ENCODE measurements at places on chromosomes 3 and 15.
A peak's percentile ranks its signal among the peaks of the same experiment; 100 is the strongest.

DNA sequence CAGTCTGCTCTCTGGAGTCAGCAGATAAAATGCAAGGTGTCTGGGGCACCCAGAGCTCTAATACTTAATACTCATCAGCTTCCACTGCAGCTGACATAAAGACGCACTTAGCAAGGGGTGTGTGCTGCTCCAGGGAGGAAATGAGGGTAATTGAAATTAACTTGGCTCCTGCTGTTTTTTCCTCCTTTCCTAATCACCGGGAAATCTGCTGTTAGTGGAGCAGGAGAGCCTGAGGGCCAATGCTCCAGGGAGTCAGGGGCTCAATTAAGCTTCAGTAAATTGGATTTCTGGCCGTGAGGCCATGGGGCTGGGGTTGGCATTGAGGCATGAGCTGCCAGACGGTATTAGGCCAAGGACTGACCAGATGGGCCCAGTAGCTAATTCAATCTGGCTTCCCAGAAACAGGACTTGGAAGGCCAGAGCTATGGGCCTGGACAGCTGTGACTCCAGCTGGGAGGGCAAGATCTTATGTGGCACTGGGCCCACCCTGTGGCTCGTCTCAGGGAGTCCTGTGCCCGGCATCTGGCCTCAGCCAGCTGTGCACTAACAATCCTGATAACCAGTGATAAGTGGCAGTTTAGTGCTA lies 30.7 kb upstream of the CHRNB4 start:
- DNase-seq = no peak

DNA sequence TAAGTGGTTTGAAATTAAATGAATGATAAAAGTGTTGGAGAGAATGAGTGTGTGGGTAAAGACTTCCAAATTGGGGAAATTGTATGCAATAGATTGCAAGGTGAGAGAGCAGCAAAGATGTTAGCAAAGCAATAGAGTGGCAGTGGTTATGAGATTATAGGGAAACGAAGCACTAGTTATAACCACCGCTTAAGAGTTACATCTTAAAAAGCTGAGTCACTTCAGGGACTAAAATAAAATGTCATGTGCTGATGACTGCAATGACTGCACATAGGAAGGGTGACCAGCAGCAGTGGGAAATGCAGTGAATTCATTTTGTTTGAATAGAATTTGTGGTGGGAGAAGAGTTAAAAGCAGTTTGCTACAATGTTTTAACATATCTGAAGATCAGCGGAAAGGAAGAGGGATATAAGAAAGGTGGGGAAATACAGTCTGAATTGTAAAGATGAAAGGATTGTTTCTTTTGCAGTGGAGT lies 127.3 kb downstream of the RAP2B start:
- no peak for DNase-seq

- peak; percentile 75 for DNase-seq
These were observed 157.2 kb downstream of the CHDH start for GRCh38 chr3:53688989-53689388.

GRCh38 chr3:58627570-58627885 lies 39.0 kb downstream of the FAM3D start:
- DNase-seq = no peak

GRCh38 chr3:114504941-114505628 lies 211.3 kb downstream of the TIGIT start:
- no peak for DNase-seq

DNA sequence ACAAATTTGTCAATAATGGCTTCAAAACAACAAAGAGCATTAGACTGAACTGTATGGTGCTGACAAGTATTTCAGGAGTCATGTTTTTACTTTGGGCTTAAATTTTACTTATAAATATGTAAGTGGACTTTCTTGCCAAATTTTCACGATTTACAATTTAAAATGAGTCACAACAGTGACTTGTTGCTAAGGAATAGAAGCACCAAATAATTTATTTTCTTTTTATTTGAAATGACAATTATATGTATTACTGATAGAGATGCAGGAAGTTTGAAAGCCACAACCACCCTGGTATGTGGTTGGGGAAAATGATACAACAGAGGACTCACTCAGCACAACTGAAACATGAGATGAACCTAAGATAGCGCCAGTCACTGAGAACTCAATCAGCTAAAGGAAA lies 90.3 kb downstream of the FMN1 start:
- DNase-seq = no peak

DNA sequence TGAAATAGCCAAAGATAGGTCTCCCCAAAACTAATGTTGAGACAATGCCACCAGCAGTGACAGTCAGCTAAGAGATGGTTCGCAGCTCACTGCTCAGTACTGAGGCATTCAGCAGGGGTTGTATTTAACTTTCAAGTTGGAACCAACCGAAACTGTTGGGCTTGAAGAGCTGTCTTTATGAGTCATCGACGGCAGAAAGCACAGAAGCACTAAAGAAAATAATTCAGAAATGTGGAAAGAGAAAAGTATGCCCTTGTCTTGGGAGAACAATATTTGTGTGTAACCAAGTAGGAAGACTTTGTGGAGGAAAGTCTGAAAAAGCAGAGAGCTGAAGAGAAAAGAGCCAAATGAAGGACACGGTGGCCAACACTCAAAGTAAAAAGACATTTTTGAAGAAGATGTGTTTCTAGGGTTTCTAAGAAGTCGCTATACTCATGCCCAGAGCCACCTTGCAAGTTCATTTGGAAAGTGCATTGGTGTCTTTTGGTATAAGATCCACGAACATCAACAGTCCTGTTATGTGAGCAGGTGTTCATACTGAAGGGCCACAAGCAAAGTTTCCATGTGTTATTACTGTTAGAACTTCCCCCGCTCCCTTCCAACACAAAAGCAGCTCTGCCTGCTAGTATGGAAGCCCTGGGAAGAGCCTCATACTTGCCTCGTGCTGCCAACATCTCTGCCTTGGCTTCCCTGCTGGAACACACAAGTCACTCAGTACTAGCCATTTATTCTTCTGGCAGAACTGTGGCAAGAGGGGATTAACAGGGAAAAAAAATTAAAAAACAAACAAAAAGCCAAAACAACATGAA lies 4.1 kb upstream of the RARB start:
- no peak for DNase-seq

- no peak for DNase-seq
These were observed 189.2 kb downstream of the RSL24D1 start for GRCh38 chr15:55007561-55007960.

GRCh38 chr3:109184726-109185125 lies 48.2 kb downstream of the C3orf85 start:
- DNase-seq = no peak

DNA sequence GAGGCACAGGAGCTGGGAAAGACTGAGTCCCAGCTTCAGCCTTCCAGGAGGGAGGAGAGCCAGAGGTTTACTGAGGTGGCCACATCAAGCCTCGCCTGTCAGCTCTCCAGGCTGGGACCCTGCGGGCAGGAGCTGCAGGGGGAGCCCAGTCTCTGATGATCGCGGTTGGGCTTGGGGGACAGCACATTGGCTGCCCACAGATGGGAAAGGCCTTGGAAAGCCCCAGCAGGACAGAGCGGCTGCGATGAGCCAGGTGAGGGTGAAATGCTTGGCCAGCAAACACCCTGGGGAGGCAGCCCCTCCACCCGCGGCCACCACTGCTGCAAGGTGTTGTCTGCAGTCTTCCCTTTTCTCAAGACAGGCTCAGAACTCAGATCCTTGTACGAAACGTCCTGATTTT lies 31.2 kb downstream of the SEC61A1 start:
- no peak for DNase-seq

DNA sequence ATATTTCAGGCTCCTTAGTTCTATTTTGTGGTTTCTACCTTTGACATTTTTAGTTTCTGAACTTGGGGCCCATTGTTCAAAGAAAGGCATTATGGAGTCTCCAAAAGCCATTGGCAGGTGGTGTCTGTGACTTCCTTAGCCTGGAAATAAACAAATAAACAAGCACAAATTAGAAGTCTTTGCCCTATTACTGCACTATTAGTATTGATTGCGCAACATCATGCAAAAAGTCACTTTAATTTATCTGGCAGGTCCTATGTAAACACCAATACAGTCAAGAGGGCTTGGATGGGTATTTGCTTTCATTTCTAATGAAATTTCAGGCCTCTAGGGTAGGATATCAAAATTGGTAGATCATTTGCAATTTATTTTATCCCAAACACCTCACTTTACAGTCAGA lies 85.6 kb downstream of the LPP start:
- no peak for DNase-seq

GRCh38 chr15:68309024-68309423 lies 31.5 kb downstream of the FEM1B start:
- peak; percentile 39 for DNase-seq

GRCh38 chr15:29911705-29912104 lies 89.4 kb upstream of the TJP1 start:
- DNase-seq = no peak

DNA sequence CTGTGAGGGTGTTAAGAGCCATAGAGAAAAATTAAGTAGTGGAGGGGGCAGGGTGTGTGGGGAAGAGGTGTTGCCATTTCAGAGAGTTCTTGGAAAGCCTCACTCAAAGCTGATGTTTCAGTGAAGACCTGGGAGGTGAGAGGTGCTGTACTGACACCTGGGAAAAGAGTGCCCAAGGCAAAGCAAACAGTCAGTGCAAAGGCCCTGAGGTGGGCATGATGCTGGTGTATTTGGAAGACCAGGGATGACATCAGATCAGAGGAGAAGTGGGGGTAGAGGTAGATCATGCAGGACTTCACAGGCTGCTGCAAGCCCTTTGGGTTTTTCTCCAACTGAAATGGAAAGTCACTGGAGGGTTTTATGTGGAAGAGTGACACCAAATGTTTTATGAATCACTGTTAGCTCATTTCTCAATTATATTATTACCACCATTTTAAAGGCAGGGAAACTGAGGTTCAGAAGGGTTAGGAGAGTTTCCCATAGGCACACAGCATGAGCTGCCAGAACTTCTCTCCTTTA lies 42.8 kb upstream of the SMAD3 start:
- DNase-seq = no peak

GRCh38 chr3:5134019-5134391 lies 11.9 kb downstream of the ARL8B start:
- no peak for DNase-seq

GRCh38 chr3:48088056-48088748 lies 72.0 kb upstream of the MAP4 start:
- peak; percentile 91 for DNase-seq

GRCh38 chr15:85749261-85750151 lies 45.2 kb downstream of the KLHL25 start:
- no peak for DNase-seq

- no peak for DNase-seq
These were observed 23.5 kb upstream of the SQOR start for GRCh38 chr15:45611305-45611704.

DNA sequence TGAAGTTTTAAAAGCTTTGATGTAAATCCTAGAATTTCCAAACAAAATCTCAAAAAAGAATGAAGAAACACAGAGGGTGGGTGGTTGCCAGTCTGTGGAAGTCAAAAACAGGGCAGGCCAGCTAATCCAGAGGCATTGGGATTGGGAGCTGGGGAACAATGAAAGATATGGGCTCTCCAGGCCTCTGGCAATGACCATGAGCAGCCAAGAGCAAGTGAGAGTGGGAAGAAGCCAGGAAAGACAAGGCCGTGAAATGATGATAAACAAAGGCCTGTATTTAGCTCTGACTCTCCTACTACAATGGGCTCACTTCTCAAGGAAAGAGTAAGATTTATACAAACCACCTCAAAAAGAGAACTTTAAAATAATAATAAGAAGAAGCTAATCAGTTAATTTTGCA lies 248.5 kb downstream of the ZMAT3 start:
- no peak for DNase-seq
